ENCODE measurements at places on chromosomes 5 and 9.

DNA sequence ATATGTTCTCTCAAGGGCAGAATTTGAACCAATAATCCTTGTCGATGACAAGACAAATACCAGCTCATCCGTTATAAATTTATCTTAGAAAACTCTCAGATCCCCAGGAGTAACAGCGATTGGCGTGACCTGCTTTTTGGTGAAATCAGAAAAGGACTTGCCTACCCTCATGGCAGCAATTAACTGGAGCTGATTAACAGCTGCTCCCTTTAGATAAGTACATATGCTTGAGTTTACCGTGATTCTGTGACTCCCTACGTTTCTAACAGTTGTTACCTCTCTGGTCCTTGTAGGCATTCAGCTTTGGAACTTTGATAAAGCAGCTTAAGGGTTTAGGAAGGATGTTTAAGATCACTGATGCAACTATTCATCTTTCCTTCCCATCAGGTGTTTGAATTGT, 2.6 kb downstream of the INVS start:
- no peak for DNase-seq

- DNase-seq = no peak
These were observed 32.2 kb upstream of the LARP1 start for GRCh38 chr5:154722936-154723335.

DNA sequence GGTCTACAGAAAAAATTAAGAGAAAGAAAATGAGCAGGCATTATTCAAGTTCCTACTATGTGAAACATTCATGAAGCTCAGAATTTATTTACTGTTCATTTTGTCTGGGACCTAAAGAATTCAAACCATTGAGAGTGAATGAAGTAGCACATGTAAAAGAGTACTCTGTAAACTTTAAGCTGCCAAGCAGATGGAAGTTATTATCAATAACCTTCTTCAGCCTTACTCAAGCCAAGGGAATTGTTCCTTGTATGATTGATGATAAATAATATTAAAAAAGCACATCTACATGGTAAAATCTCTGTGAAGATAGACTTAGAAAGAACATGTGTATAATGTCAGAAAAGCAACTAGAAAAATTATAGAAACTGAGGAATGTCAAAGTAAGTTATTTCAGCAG, 17.8 kb upstream of the GLIS3 start:
- DNase-seq = no peak

- no peak for DNase-seq
These were observed 458.2 kb downstream of the TMEM232 start for GRCh38 chr5:110268283-110268682.

DNA sequence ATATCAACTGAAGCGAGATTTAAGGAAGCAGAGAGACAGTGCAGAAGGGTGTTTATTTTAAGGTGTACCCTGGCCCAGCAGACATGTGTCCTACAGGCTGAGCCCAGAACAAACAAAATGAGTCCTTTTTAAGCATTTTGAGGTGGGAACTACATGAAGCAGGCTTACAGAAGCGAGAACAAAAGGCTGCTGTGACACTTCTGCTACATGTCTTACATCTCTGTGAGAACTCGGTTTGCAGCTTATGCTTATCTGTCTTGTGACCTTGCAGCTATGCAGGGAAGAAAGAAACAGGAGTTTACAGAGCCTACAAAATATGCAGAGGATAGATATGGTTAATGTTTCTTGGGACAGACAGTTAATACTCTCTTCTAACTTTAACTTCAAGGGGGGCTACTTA, 295.9 kb downstream of the CEMIP2 start:
- DNase-seq = no peak

- no peak for DNase-seq
These were observed 349.8 kb upstream of the DAB2 start for GRCh38 chr5:39774605-39775004.

- no peak for DNase-seq
These were observed 300.5 kb downstream of the SLCO4C1 start for GRCh38 chr5:101995585-101995984.

GRCh38 chr5:59593439-59594007, 300.0 kb downstream of the PDE4D start:
- DNase-seq = no peak

- no peak for DNase-seq
These were observed 30.7 kb upstream of the TMEM250 start for GRCh38 chr9:136149337-136149736.

- DNase-seq = no peak
These were observed 94.4 kb upstream of the SLC27A6 start for GRCh38 chr5:128870923-128871322.

GRCh38 chr9:94002316-94003140, 47.4 kb upstream of the BARX1 start:
- no peak for DNase-seq

DNA sequence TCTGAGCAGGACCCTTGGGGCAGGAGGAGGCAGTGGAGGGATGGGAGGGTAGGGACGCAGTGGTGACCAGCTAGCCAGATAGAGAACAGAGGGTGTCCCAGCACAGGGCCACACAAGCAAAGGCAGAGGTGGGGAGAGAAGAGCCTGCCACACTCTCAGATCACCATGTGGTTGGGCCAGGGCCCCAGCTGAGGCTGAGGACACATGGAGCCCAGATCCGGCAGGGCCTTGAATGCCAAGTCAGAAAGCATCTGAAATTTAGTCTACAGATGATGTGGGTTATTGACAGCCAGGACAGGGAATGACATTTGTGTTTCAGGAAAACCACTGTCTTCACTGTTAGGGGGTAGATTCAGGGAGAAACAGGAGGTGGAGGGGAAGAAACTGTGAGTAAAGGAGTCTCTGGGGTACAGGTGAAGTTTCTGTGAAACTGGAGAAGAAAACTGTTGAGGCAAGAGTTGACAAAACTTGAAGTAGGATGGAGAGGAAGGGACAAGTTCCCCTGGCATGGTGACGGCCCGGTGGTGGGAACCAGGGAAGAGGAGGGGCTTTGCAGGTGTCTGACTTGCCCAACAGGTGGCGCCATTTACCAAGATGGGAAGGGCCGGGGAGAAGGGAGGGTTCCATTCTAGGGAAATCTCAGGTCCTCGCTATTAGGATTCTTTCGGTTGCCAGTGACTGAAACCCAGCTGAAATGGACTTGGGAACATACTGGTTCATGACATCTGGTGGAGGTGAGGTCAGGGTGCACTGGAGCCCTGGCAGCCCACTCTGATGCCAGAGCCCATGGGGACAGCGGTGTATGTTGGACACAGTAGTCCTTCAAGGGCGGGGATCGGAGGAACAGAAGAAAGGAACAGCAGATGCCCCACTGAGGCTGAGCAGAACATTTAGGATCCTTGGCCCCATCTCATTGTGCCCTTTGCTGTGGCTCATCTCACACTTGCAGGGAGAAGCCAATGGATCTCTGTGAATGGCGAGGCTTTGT, 100.1 kb downstream of the KCNIP1 start:
- DNase-seq = no peak

DNA sequence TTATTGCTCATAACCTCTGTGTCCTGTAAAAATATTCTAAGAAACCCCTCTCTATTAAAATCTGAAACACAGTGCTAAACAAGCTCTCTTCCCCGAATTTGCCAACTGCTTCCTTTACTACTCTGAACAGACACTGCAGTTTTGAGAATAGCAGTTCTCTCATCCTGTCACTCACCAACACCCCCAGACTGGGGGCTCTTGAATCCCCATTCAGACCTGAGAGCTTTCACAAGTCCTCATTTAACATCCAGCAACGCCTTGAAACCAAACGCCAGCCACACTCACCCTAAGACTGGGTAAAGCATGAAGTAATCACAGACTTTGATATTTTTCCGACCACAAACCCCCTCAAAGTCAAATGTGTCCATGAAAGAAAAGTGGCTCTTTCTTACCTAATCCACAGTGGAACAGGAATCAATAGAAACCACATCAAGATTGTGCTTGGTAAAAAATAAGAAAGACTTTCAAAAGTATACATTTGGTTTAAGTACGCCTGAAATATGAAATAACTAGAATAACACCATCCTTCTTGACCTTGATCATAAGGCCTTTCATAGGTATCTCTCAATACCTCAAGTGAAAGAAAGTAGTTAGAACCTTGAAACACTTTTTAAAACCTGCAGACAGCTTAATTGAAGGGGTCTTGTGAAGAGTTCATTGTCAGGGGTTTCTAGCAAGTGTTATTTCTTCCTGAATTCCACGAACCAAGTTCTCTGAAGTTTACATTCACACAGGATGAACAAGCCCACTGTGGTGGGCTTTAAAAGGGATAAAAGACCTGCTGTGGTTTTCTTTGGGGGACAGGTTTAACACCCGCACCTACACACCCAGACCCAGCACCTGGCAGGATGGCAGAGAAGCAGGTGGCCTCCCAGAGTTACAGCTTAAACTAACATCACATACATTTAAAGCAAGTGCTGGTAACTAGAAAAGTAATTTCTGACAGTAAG, 412.6 kb downstream of the MLLT3 start:
- no peak for DNase-seq

GRCh38 chr9:81798606-81799005, 109.3 kb upstream of the TLE1 start:
- DNase-seq = no peak

DNA sequence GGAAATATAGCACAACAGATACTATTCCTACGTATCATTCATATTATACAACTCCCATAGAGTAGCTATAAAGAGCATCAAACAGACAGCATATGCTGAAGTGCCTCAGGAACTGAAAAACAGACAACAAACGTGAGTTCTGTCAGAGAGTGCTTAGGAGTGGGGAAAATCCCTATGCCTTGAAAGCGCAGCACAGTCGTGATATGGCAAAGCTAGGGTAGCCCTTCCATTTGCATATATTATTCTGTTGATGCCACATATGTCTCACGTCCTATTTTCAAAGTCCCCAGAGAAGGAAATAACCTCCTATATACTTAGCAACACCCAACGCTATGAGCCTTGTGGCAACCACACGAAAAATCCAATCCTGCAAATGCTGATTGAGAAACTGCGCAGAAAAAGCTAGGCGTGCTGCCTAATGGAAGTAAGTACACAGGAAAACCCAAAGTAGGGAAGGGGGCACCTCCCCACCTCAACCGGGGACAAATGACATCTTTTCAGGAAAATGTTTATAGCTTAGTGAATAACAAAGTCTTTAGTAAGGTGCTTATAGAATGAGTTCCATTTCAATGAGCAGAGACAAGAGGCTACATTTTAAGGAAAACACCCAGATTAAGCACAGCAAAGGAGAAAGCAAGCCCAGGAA, 105.1 kb downstream of the MED10 start:
- no peak for DNase-seq

DNA sequence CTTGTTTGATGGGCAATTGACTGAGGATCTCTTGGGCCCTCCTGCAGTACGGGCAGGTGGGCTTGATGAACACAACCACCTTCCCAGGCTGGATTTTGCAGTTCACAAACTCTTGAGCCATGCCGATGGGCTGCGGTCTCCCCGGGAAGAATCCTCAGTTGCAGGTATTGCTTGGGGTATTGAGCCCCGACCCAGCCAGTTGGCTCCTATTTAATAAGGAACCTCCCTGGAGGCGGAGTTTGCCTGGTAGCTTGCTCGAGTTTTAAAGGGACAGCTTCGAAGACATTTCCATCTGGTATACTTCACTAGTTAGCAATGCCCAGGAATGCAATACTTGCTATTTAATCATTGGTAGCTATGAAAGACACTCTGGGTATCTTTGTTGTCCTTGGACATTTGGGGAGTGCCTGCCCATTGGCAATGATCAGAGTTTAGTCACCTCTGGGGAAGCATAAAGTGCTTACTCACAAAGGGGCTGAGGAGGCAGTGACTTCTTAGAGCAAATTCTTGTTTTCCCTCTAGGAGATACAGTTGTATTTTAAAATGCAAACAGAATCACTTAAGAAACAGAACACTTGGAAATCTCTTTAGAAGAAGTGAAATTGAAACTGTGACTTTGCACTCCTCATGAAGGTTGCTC, at the start of gene GLRX:
GLRX (minus strand) TSS at position 185 of the 640 bp plus-strand sequence; CDS start at position 121, 64 bp downstream.
- no peak for DNase-seq

DNA sequence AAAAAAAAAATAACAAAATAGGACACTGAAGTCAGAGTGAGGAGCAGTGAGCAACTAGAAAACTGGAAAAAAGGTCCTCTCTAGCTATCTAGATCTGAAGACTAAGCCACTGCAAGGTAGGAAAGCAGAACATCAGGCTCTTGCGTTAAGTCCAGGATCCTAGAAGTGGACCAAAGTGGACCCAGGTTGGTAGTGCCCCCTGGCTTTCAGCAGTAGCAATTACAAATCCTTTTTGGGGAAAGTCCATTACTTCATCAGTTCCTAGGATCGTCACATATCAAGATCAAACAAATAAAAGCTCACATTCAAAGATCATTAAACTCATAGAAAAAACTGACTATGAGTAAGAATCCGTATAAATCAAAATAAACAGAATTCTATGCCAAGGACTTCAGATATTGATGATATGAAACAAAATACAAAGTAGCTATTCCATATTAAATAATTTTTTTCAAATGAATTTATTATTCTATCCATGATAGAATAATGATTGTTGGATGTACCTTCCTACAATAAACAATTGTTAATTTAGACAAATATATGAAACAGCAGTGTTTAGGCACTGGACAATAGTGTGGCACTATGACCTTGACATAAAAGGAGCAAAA, 6.5 kb upstream of the RICTOR start:
- no peak for DNase-seq

DNA sequence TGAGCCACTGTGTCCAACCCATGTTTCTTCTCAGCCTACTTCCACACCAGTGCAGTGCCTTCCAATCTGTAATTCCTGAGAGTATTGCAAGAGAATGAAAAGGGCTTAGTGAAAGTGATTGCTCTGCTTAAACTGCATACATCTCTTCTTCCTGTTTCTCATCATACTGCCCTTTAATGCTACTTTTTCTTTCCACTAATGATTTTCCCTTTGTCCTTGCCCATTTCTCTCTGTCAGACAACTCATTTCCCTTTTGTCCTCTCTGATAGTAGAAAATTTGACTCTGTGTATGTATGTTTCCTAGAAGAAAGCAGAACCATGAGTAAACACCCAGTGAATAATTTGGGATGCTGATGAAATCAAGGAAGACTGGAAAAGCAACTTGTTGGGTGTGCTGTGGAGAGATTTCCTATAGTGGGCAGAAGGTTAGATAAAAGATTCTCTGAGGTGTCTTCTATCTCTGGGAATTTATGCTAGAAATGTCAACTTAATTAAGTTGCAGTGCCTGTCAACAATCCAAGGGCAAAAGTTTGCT, 102.2 kb upstream of the CHD1 start:
- DNase-seq = no peak

GRCh38 chr9:135718616-135719015, 16.6 kb downstream of the KCNT1 start:
- DNase-seq = no peak

DNA sequence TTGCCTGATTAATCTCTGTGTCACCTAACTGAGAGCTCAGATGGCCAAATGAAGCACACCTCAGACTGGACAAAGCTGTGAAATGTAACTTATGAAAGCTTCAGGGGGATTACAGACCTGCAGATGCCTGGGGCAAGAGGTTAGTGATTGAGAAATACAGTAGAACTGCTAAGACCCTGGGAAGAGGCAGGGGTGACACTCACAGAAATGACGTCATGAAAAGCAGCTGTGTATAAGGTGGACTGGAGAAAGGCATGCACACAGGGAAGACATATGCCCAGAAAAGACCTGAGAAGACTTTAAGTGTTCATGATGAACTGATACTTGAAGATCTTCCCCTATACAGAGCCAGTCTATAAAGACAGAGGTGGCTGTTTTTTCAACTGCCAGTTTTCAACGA, 49.3 kb upstream of the SPTLC1 start:
- DNase-seq = no peak

Data from stimulated activated CD4-positive, alpha-beta T cell treated with anti-CD3 and anti-CD28 coated beads, TNF-alpha, amount 100 ng/mL, for 1 hour (primary cell).